Hair follicle dermal papilla cell (primary cell): ENCODE measurements at places on chromosomes 12 and 14. TPM values are rescaled to one million over a fixed set of nuclear protein-coding genes. Genes with fewer than 3 reads are reported as not detected.

The GPR84 gene
- total RNA-seq, result 0.12 and 0.16 TPM in 2 replicates

The CCDC38 gene
- not detected in 2 replicates for total RNA-seq

The RNASE3 gene
- not detected in 2 replicates for total RNA-seq

The CYP27B1 gene
- total RNA-seq, result 1.2 and 1.9 TPM in 2 replicates

The WIF1 gene
- total RNA-seq, result not detected in 2 replicates

The RAD52 gene
- 10.9 and 13.3 TPM in 2 replicates for total RNA-seq

The CLEC4C gene
- total RNA-seq, result not detected in 2 replicates

The KRT83 gene
- not detected in 2 replicates for total RNA-seq

The GUCY2C gene
- total RNA-seq, result not detected in 2 replicates

The COCH gene
- total RNA-seq, result 0.36 and 0.49 TPM in 2 replicates

The TRIM9 gene
- total RNA-seq, result 0.97 and 1.8 TPM in 2 replicates

The TPCN1 gene
- total RNA-seq, result 34.9 and 45.9 TPM in 2 replicates

The CDCA3 gene
- 1.5 and 3.3 TPM in 2 replicates for total RNA-seq

The HIGD1C gene
- not detected in 2 replicates for total RNA-seq

The DHRS2 gene
- total RNA-seq, result not detected in 2 replicates

The ANO2 gene
- total RNA-seq, result 1.1 TPM in 1 of 2 replicates, not detected in the other

The PLEKHA5 gene
- 39.7 and 49.0 TPM in 2 replicates for total RNA-seq

The PRDM4 gene
- total RNA-seq, result 40.0 and 44.5 TPM in 2 replicates

The PLEKHG7 gene
- total RNA-seq, result not detected in 2 replicates

The AMHR2 gene
- total RNA-seq, result not detected in 2 replicates

The CPNE8 gene
- 13.1 and 15.1 TPM in 2 replicates for total RNA-seq

The SERPINA5 gene
- not detected in 2 replicates for total RNA-seq

The FGF6 gene
- total RNA-seq, result not detected in 2 replicates

The POTEG gene
- not detected in 2 replicates for total RNA-seq

The PCED1B gene
- total RNA-seq, result 0.97 and 1.3 TPM in 2 replicates

The ENDOU gene
- total RNA-seq, result under 0.01 and 0.49 TPM in 2 replicates

The TMEM119 gene
- total RNA-seq, result 904 and 1,008 TPM in 2 replicates

The DTX1 gene
- under 0.01 TPM in 2 replicates for total RNA-seq

The RFX4 gene
- not detected in 2 replicates for total RNA-seq

The REP15 gene
- 1.5 and 2.6 TPM in 2 replicates for total RNA-seq

The CLEC1B gene
- total RNA-seq, result not detected in 2 replicates

The ADGRD1 gene
- under 0.01 and 0.36 TPM in 2 replicates for total RNA-seq

The PRH2 gene
- not detected in 2 replicates for total RNA-seq

The OAS2 gene
- 25.6 and 26.6 TPM in 2 replicates for total RNA-seq

The TAS2R30 gene
- total RNA-seq, result 3.6 and 8.8 TPM in 2 replicates

The C1R gene
- 363 and 481 TPM in 2 replicates for total RNA-seq

The TCL1B gene
- total RNA-seq, result not detected in 2 replicates

The CLBA1 gene
- total RNA-seq, result 11.7 and 13.6 TPM in 2 replicates
